ENCODE measurements at places on chromosomes 1 and 21.

DNA sequence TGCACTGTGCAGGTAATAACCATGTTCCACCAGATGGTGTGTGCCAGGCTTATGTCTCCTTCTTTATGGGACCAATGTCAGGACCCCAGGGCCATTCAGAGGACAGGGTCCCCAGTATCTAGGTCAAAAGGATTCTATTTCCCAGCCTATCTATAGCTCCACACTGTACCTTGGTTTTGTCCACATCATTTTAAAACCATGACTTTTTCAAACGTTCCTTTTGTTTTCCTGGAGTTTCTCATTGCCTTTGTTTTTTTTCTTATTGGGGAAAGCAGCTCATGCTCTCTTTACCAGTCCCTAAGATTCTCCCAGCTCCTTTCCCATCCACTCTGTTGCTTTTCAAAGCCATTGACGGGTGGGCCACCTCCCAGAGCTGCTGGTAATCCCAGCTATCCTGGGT, 12.6 kb downstream of the PLCH2 start:
- DNase-seq: no peak

DNA sequence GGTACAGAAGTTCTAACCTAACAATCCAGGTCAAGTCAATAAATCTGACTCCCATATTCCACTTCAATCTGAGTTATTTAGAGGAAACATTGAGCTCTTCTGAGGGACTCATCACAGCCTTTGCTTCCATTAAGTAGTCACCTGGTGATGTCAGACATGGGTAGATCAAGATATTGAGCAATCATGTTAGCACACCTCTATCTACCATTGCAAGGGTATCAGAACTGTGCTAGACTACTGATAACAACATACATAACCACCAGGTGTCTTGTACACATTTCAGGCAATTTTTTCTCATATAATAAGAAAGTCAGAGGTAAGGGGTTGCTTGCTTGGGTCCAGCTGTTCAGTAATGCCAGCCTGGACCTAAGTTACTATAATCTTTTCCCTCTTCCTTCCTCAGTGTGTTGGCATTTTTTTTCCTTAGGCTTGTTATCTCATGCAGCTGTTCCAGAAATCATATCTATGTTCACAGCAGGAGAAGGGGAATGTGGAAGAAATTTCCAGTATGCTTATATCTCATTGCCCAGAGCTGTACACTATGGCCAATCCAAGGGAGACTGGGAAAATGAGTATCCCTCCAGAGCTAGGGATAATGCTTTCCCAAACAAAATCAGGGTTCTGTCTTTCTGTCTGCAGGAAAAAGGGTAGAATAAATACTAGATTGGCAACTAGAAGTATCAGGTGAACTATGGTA, 52.3 kb downstream of the GRIK1 start:
- DNase-seq: no peak

DNA sequence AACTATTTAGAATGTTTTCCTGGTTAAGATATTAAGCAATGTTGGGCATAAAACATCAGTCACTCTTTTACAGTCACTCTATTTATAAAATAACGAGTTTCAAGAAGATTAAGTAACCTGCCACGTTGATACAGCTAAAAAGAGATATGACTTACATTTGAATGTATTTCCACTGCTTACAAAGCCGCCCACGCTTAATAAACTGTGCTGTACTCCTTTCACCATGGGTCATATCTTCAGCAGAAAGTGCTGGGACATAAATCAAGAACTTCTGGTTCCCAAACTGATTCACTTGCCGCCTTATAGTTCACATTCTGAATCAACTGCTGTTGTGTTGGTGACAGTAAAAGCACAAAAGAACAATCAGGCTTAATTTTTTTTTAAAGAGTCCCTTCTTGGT, 666.7 kb downstream of the NCAM2 start:
- no peak for DNase-seq

DNA sequence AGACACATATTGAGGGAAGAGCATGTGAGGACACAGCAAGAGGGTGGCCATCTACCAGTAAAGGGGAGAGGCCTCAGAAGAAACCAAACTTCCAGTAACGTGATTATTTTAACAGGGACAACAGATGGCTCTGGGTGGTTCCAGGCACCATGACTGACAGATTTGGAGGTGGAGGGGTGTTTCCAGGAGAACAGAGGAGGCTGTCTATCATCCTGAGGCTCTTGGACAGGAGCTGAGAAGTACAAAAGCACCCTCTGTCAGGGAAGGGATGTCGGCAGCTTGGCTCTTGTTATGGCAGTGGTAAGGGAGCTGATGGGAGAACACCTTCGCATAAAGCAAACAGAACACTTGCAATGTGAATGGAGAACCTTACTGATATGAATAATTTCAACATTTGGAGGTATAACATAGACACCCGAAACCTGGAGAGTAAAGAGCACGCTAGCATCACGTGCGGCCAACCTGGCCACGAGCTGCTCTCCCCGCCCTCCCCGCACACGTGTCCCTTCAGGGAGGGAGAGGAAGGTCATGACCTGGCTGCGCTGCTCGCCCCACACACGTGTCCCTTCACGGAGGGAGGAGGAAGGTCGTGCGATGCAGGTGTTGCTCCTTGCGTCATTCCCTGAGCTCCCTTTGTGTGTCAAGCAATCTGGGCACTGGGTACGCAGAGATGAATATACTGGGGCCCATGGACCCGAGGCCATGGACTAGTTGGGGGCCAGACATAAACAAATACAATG, 37.5 kb upstream of the NLRP3 start:
- no peak for DNase-seq

- DNase-seq: no peak
These were observed 195.6 kb upstream of the ZRANB2 start for GRCh38 chr1:71276466-71276865.

DNA sequence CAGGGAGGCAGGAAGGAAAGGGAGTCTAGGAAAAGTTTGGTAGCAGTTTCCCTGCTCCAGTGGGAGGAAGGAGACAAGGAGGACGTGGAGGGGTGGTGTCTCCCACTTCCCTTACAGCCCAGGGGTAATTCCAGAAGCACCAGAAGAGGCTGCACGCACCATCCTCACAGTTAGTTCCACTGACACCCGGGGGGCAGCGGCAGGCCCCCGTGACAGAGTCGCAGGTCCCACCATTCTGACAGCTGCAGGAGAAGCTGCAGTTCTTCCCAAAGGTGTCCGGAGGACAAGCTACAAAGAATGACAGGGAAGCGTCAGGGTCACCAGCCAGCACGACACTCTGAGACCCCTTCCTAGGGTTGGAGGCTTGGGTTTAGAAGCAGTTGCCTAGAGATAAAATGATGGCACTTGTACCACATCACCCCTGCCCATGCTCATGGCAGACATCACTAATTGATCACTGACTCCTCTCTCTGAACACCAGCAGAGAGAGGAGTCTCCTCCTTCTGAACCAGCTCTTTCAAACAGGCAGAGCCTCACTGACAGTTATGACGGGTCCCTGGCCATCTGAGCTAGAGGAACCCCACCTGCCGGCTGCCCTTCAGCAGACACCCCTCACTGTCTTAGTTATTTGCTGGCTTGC, 53.3 kb downstream of the ARHGEF16 start:
- DNase-seq: no peak

- peak; percentile 73 for DNase-seq
These were observed at the start of gene TLCD4 for GRCh38 chr1:95117207-95118066. TSS of gene TLCD4 (plus strand) at chr1:95117355. CDS start at chr1:95143902, 26,547 bp downstream.

DNA sequence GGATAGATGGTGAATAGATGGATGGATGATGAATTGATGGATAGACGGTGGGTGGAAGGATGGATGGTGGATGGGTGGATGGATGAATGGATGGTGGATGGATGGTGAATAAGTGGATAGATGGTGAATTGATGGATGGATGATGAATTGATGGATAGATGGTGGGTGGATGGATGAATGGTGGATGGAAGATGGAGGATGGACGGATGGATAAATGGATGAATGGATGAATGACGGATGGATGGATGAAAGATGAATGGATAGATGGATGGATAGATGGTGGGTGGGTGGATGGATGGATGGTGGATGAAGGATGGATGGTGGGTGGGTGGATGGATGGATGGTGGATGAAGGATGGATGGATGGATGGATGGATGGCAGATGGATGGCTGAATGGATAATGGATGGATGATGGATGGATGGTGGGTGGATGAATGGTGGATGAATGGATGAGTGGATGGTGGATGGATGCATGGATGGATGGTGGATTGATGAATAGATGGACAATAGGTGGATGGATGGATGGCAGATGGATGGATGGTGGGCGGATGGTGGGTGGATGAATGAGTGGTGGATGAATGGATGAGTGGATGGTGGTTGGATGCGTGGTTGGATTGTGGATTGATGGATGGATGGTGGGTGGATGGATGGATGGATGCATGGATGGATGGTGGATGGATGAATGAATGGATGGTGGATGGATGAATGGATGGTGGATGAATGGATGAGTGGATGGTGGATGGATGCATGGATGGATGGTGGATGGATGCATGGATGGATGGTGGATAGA, 5.3 kb downstream of the CHD5 start:
- no peak for DNase-seq

DNA sequence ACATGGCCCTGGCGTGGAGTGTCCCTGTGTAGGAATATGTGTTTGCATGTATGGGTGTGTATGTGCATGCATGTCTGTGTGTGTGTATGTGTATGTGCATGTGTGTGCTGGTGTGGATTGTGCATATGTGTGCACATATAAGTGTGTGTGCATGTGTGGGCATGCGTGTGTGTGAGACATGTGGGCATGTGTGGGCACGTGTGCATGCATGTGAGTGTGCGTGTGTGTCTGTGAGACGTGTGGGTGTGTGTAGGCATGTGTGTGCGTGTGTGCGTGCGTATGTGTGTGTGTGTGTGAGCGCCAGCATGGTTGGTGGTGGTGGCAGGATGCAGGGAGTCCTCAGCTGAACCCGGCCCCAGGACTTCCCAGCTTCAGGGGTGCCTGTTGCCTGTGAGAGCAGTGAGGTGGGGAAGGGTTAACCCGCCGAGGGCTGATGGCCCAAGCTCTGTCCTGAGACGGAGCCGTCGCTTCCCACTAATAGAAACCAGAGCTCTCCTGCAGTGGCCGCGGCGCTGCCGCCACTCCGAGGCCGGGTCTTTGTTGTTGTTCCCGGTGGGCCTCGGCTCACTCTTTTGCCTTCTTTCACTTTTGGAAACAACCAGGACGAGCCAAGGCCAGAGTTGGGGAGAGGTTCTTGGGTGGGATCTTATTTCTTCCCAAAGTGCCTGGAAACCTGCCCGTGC, 143.6 kb upstream of the ARHGEF16 start:
- no peak for DNase-seq

DNA sequence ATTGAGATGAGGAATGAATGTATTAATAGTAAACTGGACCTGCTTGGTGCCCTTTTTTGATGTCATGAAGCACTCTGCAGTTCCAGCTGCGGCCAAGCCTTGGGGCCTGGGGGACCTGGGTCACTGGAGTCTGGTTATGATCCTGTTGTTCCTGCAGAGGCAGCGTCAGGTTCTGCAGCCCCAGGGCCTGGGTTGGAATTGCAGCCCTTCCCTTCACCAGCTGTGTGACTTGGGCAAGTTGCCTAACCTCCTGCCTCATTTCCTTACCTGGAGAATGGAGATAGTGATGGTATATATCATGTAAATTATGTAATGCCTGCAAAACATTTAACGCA, 9.1 kb upstream of the ATP5PO start:
- DNase-seq: no peak

DNA sequence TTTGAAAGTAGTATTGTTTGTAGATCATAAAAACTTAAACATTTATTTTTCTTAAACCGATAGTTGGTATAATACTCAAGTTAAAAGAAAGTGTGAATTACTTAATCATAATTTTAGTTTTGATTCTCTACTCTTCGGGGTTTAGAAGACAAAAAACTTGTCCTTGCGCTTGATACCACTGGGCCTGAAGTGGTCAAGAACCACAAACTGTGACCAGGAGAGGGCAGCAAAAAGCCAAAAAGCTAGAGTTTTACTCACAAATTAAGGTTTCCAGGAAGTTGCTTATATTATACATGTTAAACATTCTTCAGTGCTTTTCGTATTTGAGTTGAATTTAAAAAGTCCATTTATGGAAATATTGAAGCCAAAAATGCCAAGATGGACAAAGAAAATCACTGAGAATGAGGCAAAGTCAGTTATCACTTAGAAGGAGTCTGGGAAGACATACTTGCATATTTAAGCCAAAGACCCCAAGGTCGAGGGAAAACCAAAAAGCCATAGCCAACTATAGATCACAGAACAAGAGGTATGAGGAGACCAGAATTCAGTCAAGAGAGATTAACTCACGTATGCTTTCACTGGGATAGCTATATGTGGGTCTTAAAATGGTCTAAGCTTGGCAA, 34.2 kb downstream of the EFCAB7 start:
- DNase-seq: no peak

GRCh38 chr1:150176593-150176992, 26.9 kb downstream of the PLEKHO1 start:
- no peak for DNase-seq
